ENCODE measurements at places on chromosomes 4 and X.

DNA sequence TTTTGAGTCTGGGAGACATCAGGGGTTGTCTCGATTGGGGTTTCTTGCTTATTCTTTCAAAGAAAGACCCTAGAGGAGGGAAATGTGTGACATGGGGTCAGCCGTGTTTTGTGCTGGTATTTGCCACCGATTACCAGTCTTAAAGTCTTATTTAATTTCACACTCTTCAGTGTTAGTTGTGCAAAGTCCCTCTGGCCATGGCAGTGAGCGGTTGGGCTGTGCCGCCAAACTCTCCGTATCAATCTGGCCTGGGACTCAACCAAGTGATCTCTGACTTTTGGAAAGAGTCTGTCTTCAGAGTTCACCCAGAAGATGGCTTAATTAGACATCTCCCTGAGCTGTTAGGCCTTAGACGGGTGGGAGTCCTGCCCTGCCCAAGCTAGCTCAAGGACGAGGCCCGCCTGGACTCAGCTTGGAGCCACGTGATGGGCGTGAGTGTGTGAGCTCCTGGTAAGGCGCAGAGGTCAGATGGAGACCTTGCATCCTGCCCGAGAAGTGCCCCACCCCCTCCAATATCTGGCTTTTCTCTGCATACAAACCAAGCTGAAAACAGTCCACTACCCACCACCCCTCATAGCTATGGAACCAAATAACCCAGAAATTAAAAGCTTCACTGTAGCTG lies 3.8 kb upstream of the PITX2 start:
- no peak for DNase-seq

GRCh38 chr4:165844161-165844560 lies 28.9 kb upstream of the TLL1 start:
- DNase-seq: no peak

- no peak for DNase-seq
Measured at GRCh38 chr4:142656178-142656577, 189.9 kb downstream of the INPP4B start.

GRCh38 chrX:70476934-70477733 lies 32.5 kb downstream of the DLG3 start:
- no peak for DNase-seq

- peak; percentile 32 for DNase-seq
Measured at GRCh38 chr4:148069086-148069894, 337.4 kb downstream of the ARHGAP10 start.

- no peak for DNase-seq
Measured at GRCh38 chr4:180542445-180543100, 1700.6 kb upstream of the TENM3 start.

- DNase-seq: no peak
Measured at GRCh38 chrX:46676399-46677356, 82.2 kb downstream of the SLC9A7 start.

- DNase-seq: no peak
Measured at GRCh38 chr4:133618963-133619362, 469.9 kb downstream of the PCDH10 start.

- no peak for DNase-seq
Measured at GRCh38 chr4:99625369-99625768, 32.3 kb downstream of the C4orf54 start.

DNA sequence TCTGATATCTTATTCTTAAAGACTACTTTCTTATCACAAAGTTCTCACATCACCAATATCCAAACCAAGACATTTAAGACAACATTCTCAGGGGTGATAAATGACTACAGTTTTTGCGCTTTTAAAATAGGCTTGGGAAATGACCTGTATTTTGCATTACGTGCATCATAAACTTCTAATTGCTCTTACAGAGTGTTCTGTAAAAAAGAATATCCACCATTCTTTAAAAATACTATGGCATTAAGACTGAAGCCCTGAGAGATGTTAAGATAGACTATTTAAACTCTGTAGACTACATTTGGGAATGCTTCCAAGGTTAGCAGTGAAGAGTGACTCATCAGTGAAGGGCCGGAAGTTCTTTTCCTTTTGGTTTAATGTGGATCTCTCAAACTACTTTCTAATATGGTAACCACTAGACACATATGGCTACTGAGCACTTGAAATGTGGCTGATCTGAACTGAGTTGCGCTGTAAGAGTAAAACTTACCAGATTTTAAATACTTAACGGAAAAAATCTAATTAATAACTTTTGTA lies 518.8 kb upstream of the FTHL17 start:
- DNase-seq: no peak

DNA sequence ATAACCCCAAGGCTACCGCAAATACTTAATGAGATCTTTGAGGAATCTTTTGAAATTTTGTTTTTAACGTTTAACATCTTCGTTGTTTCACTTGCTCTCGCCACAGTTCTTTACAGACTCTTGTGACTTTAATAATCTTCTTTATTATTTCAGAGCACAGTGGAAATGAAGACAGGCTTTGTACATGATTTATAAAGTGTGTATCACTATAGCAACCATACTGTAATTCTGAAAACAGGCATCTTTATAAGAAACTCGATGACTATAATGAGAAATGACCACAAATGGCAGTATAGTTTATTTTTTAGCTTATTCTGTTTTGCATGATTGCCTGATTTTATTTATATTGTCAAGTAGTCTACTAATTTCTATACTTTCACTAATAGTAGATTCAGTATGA lies 224.4 kb upstream of the GALNTL6 start:
- DNase-seq: no peak

DNA sequence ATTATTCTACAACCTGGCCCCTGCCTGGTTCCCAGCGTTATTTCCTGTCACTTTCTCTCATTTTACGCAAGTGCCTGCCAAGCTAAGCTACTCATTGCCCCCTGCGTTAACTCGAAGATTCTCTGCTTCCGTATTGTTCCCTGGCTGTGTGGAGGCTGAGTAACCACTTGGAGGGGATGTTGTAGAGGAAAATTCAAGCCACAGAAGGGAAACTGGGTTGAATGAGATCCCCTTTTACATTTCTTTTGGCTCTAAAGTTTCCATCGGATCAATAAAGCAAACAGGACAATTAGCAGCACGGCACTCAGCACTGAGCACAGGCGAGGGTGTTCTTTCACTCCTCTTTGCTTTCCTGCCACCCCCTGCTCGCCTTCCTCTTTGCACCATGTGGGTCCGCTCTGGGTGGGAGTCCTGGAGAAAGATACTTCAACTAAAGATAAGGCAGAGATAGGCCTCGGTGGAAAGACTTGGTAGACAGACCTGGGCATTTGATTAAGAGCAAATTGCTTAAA lies 4.2 kb upstream of the TMSB4X start:
- DNase-seq: peak; percentile 9

GRCh38 chr4:158553364-158553763 lies 31.7 kb downstream of the RXFP1 start:
- no peak for DNase-seq

- DNase-seq: no peak
Measured at GRCh38 chr4:172740434-172740833, 428.2 kb upstream of the GALNT7 start.

DNA sequence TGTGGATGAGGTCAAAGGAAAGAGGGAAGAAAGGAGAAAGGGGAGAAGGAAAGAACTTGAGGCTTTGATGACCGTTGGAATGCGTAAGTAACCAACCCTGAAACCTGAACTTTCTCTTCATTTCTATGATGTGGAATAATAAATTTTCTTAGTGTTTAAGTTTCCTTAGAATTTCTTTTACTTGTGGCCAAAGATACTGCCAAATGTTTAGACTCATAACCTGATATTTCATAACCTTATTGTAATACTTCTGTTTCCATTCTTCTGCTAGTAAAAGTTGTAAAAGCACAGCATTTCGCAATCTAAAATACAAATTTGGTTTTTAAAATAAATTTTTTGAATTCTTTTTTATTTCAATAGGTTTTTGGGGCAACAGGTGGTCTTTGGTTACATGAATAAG lies 258.5 kb upstream of the GIMD1 start:
- no peak for DNase-seq

GRCh38 chrX:103215425-103215991 lies 600 bp downstream of the BEX4 start:
- peak; percentile 3 for DNase-seq

GRCh38 chr4:119165767-119166166 lies 30.1 kb downstream of the MYOZ2 start:
- no peak for DNase-seq

GRCh38 chr4:127936974-127937373 lies 28.0 kb downstream of the MFSD8 start:
- DNase-seq: no peak

- peak; percentile 55 for DNase-seq
Measured at GRCh38 chr4:153249199-153250041, 45.2 kb downstream of the TRIM2 start.

DNA sequence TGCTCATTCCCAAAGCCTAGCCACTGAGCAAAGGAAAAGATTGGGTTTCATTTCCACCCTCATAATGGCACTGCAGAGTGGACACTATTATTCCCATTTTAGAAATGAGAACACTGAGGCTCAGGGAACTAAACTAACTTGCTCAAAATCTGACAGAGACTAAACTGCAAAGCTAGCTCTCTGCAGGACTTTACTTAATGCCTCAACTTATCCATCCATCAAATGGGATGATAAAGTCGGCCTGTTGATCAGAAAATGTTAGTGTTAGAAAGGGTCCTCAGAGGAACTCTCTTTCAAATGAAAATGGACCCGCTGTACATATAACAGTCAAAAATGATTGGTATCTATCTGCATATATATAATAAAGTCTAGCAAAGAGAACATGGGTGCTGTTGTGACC lies 186.8 kb downstream of the QDPR start:
- DNase-seq: no peak

- no peak for DNase-seq
Measured at GRCh38 chr4:172141025-172141424, 327.8 kb downstream of the GALNTL6 start.

GRCh38 chr4:133938061-133938460 lies 263.5 kb downstream of the PABPC4L start:
- DNase-seq: no peak

DNA sequence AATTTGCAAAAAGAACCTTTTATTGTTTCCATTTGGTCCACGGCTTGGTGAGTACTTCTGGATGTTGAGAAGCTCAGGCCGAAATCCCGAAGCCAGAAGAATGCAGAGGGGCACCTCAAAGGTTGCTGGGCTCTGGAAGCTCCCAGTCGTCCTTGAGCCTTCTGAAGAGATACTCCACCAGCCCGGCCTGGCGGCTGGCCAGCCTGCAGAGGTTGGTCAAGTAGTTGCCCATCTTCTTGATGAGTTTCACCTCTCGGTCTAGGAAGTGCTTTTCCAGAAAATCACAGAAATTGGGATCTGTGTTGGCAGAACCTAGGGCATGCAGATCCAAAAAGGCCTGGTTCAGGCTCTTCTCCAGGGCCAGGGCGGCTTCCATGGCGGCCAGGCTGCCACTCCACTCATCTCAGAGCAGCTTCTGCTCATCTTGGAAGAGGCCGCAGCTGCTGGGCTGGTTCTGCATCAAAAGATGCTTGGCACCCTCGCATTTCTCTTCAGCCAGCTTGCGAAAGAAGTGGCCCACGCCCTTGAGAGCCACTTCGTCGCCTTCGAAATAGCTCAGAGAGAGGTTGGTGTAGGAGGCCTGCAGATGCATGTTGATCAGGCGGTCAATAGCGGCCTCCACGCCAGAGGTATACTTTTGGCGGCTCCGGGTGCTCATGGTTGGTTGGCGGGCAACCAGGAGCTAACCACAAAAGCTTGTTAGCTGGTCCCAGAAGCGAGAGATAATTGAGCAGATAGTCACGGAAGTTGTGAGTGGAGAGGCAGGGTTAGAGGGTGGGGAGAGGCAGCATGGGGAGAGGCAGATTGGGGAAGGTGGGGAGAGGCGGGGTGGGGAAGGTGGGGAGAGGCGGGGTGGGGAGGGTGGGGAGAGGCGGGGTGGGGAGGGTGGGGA lies 76.5 kb upstream of the TSPAN7 start:
- no peak for DNase-seq

- no peak for DNase-seq
Measured at GRCh38 chr4:150167054-150167453, 88.8 kb downstream of the DCLK2 start.

- DNase-seq: no peak
Measured at GRCh38 chr4:17613761-17614415, 553 bp upstream of the MED28 start.

- DNase-seq: no peak
Measured at GRCh38 chr4:55865228-55865806, 11.9 kb downstream of the EXOC1 start.

DNA sequence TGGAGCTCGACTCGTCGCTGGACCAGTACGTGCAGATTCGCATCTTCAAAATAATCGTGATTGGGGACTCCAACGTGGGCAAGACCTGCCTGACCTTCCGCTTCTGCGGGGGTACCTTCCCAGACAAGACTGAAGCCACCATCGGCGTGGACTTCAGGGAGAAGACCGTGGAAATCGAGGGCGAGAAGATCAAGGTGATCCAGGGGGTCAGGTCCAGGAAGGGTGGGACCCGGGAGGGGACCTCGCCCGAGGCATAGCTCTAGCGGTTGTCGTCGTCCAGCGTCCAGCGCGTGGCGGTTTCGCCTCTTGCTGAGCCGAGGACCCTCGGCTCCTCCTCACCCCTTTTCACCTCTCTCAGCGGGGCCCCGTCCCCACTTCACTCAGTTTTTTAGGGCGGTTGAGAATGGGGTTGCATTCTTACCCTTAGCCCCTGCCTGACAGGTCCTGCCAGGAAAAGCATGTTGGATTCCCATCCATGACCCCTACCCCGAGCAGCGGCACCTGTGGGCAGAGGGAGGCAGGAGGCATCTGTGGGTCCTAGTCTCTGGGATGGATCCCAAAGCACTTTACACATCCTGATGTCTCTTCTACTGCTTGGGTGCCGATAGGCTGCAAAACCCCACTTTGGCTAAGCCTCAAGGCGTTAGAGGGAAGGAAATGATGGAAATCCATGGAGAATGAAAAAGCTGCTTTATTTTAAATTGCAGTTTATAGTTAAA lies 524 bp downstream of the RAB33A start:
- DNase-seq: peak; percentile 12

DNA sequence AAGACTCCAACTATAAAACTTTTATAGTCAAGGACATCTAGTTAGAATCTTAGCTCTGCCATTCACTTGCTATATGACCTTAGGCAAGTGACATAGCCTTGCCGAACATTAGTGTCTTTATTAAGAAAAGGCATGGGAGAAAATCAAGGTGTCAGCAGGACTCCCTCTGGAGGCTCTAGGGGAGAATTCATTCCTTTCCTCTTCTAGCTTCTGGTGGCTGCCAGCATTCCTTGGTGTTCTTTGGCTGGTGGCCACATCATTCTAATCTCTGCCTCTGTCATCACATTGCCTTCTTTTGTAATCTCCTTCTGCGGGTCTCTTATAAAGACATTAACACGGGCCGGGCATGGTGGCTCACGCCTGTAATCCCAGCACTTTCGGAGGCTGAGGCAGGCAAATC lies 99.8 kb downstream of the PPP1R2C start:
- no peak for DNase-seq

- no peak for DNase-seq
Measured at GRCh38 chr4:81606166-81606565, 134.5 kb upstream of the RASGEF1B start.

DNA sequence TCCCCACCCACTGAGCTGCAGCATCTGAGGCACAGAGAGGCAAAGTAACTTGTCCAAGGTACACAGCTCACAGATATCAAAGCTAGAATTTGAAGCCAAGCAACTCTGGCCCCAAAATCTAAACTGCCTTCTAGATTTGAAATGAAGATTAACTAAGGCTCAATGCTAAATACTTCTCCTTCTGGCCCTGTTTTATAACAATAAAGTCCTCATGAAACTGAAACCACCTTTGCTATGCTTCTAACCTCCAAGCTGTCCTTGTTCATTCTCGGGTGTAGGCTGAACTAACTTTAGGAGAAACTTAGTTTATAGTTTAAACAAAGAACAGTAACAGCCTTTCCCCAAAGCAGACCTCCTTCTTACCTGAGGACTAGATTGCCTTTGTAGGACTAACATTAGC lies 93.6 kb downstream of the DCTD start:
- no peak for DNase-seq

GRCh38 chrX:133405498-133406185 lies 9.6 kb downstream of the GPC4 start:
- no peak for DNase-seq

All from caudate nucleus (tissue), 63 donors.